Mesothelial cell of epicardium (in vitro differentiated cells): ENCODE measurements at places on chromosomes 2 and 18. TPM values are rescaled to one million over a fixed set of nuclear protein-coding genes. Genes with fewer than 3 reads are reported as not detected.

DNER gene
- total RNA-seq = not detected in 3 replicates

- peaks cover 3% of the 10 kb centered on the region for H3K4me1 ChIP-seq
- no peak for DNase-seq
- H3K27me3 ChIP-seq = no peaks in the 10 kb centered on the region
- H3K27ac ChIP-seq = no peak overlapping the region
- no peak overlapping the region for H3K4me3 ChIP-seq
Observed at GRCh38 chr2:189327879-189328847, 113.1 kb upstream of the WDR75 start.

DNA sequence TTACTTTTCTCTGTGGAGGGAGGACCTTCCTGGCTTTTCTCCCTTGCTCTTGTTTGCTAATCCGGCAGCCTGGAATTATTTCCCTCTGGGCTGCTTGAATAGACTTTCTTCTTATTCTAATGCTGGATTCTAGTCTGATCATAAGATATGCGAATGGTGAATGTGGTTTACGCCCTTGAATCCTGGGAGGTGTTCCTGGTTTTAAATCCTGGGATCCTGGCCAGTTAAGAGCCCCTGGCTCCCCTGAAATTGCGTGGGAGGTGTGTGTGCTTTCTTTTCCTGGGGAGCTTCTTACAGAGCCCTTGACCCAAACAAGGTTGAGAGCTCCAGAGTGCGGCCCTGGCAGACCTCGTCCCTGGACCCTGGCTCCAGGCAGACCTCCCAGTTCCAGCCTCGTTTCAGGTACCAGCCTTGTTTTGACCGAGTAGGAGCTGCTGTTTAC is 2.8 kb downstream of the SH3BP4 start:
- H3K36me3 ChIP-seq = no peaks in the 10 kb centered on the region

GRCh38 chr2:105618351-105618659 is 126.4 kb upstream of the NCK2 start:
- H3K27ac ChIP-seq = no peak overlapping the region
- DNase-seq = no peak
- H3K36me3 ChIP-seq = no peaks in the 10 kb centered on the region
- no peak overlapping the region for H3K4me3 ChIP-seq
- peaks cover 16% of the 10 kb centered on the region for H3K27me3 ChIP-seq

GRCh38 chr18:47501946-47502345 is 250.5 kb upstream of the SKOR2 start:
- H3K4me3 ChIP-seq = no peak overlapping the region
- H3K36me3 ChIP-seq = no peaks in the 10 kb centered on the region
- no peaks in the 10 kb centered on the region for H3K4me1 ChIP-seq

DNA sequence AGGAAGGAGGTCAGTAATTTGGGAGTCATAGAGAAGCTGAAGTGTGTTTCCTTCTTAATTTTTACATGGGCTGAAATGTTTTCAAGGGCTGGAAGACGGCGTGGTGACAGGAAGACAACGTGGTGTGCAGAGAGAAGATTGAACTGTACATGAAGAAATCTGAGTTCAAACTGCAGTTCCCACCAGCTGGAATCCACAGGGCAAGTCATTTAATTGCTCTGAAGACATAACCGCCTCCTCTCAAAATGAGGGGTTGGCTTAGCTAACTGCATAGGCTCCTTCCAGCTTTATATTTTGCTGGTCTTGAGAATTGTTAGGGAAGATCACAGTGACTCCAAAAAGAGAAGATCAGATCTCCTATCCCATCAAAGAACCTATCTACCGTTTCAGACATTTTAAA is 103.9 kb downstream of the SLC8A1 start:
- peak overlapping the region; percentile 81 for H3K27ac ChIP-seq
- no peaks in the 10 kb centered on the region for H3K27me3 ChIP-seq
- no peak for DNase-seq
- no peaks in the 10 kb centered on the region for H3K36me3 ChIP-seq
- H3K4me1 ChIP-seq = peaks cover 41% of the 10 kb centered on the region
- H3K4me3 ChIP-seq = no peak overlapping the region

DOCK10 gene
- total RNA-seq = 2.2 to 3.3 TPM (median 2.4 TPM) in 3 replicates

- H3K4me1 ChIP-seq = peaks cover 16% of the 10 kb centered on the region
Observed at GRCh38 chr2:40741532-40741931, 289.6 kb upstream of the SLC8A1 start.

DNA sequence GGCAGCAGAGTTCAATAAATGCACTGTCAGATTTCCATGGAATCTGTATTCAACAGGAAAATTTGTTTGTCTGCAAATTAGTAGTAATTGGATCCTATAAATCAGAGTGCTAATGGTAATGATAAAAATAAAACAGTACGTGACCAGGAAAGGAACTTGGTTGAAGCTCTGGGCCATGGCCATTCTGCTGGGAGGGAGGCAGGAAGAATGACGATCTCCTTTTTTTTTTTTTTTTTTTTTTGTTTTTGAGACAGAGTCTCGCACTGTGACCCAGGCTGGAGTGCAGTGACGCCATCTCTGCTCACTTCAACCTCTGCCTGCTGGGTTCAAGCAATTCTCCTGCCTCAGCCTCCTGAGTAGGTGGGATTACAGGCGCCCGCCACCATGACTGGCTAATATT is 94.8 kb upstream of the SEC11C start:
- no peak overlapping the region for H3K4me3 ChIP-seq
- H3K4me1 ChIP-seq = peaks cover 24% of the 10 kb centered on the region
- peaks cover 2% of the 10 kb centered on the region for H3K27me3 ChIP-seq

TUBA3D gene
- total RNA-seq = not detected in 3 replicates

DNA sequence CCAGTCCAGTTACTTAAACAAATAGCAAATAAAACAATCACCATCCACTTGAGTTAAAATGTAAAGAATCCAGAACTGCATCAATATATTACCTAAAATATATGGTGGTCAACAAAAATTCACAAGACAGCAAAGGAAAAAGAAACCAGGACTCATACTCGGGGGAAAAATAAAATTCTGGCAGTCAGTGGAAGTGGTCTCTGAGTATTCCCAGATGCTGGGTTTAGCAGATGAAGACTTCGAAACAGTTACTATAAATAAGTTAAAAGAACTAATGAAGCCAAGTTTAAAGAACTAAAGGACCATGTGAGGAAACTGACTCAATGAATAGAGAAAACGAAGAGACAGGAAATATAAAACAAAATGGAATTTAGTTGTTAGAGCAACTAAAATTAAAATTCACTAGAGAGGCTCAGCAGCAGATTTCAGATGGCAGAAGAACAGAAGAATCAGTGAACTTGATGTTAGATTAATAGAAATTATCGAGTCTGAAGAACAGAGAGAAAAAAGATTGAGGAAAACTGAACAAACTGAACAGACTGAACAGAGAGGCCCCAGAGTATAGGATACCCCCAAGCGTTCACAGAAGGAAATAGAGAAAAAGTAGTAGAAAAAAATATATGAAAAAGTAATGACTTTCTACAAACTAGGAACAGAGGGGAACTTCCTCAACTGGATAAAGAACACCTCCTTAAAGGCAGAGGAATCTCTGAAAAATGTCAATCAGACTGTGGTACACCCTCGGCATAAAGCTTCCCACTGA is 27.9 kb downstream of the MGAT4A start:
- peak overlapping the region; percentile 86 for H3K27ac ChIP-seq
- DNase-seq = no peak
- H3K27me3 ChIP-seq = peaks cover 2% of the 10 kb centered on the region
- H3K4me1 ChIP-seq = peaks cover 12% of the 10 kb centered on the region
- H3K36me3 ChIP-seq = no peaks in the 10 kb centered on the region

- H3K4me1 ChIP-seq = peaks cover 2% of the 10 kb centered on the region
- H3K36me3 ChIP-seq = peaks cover 8% of the 10 kb centered on the region
- no peak overlapping the region for H3K4me3 ChIP-seq
- no peak for DNase-seq
- H3K27ac ChIP-seq = no peak overlapping the region
- no peaks in the 10 kb centered on the region for H3K27me3 ChIP-seq
Observed at GRCh38 chr2:64243081-64244036, 99.1 kb upstream of the PELI1 start.

CNDP2 gene
- 195 to 198 TPM (median 197 TPM) in 3 replicates for total RNA-seq

DNA sequence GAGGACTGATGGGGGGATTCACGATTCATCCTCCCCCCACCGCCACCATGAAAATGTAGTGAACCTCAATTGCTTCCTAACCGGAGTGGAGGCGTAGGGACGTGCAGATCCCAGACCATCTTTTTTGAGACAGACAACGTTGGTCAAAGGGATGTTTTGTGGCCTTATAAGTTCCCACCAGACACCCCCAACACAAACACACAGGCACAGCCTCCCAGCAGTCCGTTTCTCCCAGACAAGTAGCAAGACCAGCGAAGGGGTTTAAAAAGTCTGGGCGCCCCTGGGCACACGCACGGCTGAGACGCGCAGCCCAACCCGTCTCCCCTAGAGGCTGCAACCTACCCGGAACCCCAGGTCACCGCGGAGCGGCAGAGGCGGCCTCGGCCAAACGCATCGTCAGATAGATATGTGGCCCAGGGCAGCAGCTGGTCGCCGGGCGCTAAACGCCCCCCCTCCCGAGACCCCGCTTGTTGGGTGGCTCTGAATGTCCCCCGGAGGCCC is 1.3 kb downstream of the GBX2 start:
- H3K36me3 ChIP-seq = no peaks in the 10 kb centered on the region
- peak overlapping the region; percentile 58 for H3K4me3 ChIP-seq
- H3K4me1 ChIP-seq = peaks cover 34% of the 10 kb centered on the region
- H3K27ac ChIP-seq = no peak overlapping the region

CYBRD1 gene
- 44.6 to 47.7 TPM (median 46.7 TPM) in 3 replicates for total RNA-seq

DNA sequence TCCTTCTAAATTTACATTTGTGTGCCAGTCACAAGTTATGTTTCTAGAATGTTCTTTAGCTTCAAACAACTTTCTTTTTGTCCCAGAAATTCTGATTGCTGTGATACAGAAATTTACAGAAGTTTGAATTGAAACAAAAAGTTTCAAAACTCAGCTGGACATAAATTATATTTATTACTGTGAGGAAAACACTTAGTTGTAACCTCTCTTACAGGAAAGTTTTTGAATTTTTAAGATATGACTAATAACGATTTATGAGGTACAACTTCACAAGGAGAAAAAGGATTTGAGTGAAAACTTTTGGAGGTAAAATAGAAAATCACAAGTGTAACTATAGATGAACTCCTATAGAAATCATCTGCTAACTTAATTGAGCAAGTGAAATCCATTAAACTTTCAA is 205.3 kb downstream of the TMEM247 start:
- H3K36me3 ChIP-seq = peaks cover 2% of the 10 kb centered on the region
- no peaks in the 10 kb centered on the region for H3K27me3 ChIP-seq
- H3K4me1 ChIP-seq = peaks cover 31% of the 10 kb centered on the region

GRCh38 chr18:36419900-36420531 is 122.5 kb downstream of the FHOD3 start:
- H3K4me3 ChIP-seq = no peak overlapping the region
- DNase-seq = no peak
- H3K36me3 ChIP-seq = no peaks in the 10 kb centered on the region

ELOA2 gene
- not detected in 3 replicates for total RNA-seq

DNA sequence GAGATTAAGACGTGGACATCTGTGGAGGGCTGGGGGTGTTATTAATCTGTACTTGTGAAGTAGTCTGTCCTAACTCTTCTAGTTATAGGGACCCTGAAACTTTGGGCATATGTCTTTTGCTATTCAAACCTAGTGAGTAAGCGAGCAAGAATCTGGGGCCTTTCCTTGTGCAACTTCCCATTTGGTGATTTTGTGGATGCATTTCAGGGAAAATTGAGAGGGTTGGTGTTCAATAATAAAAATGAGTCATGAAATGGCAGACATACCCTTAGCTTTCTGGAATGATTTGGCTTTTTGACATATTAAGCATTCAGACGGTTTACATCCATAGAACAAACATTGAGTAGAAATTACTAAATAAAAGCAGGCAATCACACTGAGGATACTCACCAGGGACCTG is 17.0 kb downstream of the COL4A4 start:
- H3K27ac ChIP-seq = no peak overlapping the region
- no peak for DNase-seq
- H3K36me3 ChIP-seq = no peaks in the 10 kb centered on the region
- no peaks in the 10 kb centered on the region for H3K4me1 ChIP-seq
- no peak overlapping the region for H3K4me3 ChIP-seq
- no peaks in the 10 kb centered on the region for H3K27me3 ChIP-seq

DNA sequence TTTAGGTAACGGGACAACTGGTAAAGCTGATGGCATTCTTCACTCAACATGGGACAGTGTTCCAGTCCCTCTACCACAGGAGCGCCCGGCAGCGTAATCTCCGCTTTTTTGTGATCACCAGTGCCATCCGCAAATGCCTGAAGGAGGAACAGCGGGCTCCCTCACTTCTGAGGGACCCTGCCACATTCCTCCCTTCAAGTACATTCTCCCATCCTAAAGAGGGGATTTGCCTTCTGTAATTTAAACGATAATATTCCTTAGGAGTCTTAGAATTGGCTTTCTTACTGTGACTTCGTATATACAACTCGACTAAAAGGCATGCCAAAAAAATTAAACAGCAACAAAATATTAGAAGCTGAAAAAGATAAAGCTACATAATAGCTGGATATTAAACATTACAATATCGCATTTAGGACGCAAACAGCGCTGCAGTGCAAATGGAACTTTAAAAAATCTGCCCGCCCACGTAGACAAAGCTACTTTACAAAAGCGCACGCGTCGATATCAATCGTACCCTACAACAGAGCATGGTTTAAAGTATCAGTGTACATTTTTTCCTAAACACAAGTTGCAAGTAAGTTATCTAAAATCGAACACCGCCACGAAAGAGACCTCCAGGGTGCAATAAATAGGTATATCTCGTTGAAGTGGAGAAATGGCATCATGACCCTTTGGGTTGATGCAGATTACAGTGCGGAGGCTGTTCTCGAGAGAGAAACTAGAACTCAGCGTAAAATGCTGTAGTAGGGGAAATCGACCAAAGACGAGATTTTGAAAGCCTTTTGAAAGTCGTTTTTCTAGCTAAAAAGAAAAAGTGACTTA is 2.3 kb upstream of the VSNL1 start:
- no peak overlapping the region for H3K27ac ChIP-seq
- peaks cover 18% of the 10 kb centered on the region for H3K4me1 ChIP-seq
- peak overlapping the region; percentile 76 for H3K4me3 ChIP-seq
- H3K36me3 ChIP-seq = no peaks in the 10 kb centered on the region
- H3K27me3 ChIP-seq = peaks cover 60% of the 10 kb centered on the region
- no peak for DNase-seq
